ENCODE measurements at places on chromosomes 2 and 18. TPM values are rescaled to one million over a fixed set of nuclear protein-coding genes. Genes with fewer than 3 reads are reported as not detected.
A peak's percentile ranks its signal among the peaks of the same experiment; 100 is the strongest.

GRCh38 chr2:160968183-160968582 lies 192.0 kb upstream of the TANK start:
- no peak for DNase-seq

- DNase-seq = no peak
Observed at GRCh38 chr2:235446082-235446481, 47.8 kb upstream of the AGAP1 start.

- no peak for DNase-seq
Observed at GRCh38 chr18:57584444-57584843, 2.1 kb downstream of the FECH start.

GRCh38 chr2:197759625-197760292 lies 25.4 kb downstream of the BOLL start:
- DNase-seq = no peak

GRCh38 chr2:240466579-240467148 lies 31.2 kb downstream of the GPC1 start:
- no peak for DNase-seq

DNA sequence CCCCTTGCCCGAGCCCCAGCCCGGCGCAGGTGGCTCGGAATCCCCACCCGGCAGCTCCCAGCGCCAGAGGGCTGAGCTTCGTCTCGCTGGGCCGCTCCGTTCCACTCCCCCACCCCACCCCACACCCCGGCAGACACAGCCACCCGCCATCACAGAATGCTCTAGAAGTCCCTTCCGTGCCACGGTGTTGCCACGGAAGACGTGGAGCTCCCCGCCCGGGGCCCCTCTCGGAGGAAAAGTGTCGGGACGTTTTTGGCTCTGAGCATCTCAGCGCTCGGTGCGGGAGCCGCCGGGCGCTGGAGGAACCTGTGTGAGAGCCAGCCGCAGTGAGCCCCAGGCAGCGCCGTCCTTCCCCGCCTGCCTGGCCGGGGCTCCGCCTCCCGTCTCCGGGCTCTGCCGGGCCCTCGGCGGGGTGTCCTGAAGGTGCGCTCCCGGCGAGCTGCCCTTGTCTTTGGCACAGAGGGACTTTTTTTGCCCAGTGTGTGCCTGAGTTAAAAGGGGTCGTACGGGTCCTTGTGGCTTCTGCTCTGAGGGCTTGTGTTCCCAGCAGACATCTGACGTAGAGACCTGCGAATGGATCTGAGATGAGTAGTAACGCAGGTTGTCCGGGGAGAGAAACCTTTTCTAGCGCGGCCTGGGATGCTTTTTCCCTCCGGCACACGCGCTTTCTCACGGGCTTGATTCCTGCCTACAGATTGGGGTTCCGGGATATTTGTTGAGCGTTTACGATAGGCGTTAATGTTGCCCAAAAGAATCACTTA lies 1.8 kb downstream of the ZCCHC2 start:
- DNase-seq = peak; percentile 81

DNA sequence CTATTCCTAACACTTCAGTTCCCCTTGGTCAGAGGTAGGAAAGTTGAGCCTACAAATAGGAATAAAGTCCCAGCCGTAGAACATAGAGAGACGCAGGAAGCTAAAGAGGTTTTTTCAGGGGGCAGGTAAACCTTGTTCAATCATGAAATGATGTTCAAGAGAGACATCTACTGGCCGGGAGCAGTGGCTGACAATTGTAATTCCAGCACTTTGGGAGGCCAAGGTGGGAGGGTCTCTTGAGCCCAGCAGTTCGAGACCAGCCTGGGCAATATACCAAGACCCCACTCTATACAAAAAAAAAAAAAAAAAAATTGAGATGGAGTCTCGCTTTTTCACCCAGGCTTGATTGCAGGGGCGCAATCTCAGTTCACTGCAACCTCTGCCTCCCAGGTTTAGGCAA lies 66.7 kb upstream of the DNAJC10 start:
- peak; percentile 65 for DNase-seq

- DNase-seq = no peak
Observed at GRCh38 chr18:26516964-26517363, 31.4 kb downstream of the KCTD1 start.

DNA sequence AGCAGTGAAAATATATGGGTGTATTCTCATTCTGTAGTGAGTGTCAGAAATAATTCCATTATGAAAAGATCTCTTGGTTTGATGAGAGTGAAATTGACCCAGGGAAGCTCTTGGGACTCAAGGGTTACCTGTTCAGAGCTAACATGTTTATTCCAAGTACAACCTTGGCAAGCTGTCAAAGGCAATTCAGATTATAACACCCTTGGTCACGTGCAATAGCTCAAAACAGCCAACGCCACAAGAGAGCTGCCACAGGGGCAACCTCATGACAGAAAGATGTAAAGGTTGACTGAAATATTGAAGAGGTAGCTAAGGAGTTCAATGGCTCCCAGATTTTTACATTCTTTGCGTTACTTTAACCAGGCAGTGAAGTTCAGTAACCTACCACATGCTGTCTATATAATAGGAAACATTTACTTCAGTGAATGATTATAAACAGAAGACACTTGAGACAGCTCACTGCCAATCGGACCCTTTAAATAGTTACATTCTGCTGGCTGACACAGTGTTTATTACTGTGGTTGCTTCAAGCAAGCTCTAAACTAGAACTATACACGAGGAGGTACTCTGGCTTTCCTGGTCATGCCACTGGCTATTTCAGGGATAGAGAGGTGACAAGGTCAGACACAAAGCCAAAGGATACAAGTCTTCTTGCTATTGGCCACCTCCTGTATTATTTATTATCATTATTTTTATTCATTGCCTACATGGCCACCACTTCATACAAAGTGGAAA lies 187.3 kb downstream of the PID1 start:
- no peak for DNase-seq

DNA sequence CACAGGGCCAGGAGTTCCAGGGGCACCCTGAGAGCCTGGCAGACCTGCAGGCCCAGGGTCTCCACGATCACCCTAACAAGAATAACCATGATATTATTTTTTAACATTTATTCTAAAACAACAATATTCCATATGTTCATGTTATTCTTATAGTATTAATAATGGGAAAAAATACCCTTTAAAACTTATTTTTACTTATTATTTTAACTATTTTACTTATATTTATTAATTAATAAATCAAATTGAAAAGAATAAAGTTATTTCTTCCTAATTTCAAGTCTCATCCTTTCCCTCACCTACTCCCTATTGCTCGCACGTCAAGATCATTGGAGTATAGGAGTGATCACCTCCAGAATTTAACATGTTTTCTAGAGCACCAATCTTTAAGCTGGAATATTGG lies 71.7 kb downstream of the COL3A1 start:
- DNase-seq = no peak

DNA sequence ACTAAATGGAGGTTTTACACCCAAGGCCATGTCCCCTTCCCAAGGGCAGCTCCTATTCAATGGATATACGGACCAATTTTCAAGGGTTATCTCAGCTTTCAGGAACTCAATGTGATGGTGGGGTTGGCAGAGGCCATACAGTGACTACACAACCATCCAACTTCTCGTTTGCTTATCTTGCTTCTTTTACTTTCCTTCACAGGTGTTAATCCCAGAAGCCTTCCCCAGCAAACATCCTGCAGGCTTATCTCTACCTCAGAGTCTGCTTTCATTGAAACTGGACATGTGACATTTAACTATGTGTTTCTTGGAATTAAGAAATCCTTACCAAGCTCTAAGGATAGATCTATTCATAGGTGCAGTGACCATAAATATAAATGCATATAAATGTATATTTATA lies 443.8 kb upstream of the CDH20 start:
- no peak for DNase-seq

- DNase-seq = no peak
Observed at GRCh38 chr2:122531290-122532071, 776.0 kb downstream of the TSN start.

DNA sequence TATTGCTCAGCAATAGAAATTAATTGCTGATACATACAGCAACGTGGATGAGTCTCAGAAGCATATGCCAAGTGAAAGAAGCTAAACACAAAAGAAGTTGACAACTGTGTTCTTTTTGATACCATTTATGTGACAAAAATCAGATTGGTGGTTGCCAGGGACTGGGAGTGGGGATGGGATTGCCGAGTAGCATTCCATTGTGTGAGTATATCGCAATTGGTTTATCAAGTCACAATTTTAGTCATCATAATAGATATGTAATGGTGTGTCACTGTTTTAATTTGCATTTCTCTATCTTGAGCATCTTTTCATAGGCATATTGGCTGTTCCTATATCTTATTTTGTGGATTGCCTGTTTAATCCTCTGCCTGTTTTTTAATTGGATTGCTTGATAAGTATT lies 20.9 kb downstream of the STRADB start:
- DNase-seq = no peak

- peak; percentile 54 for DNase-seq
Observed at GRCh38 chr2:218221000-218221399, 4.0 kb downstream of the ARPC2 start.

- no peak for DNase-seq
Observed at GRCh38 chr2:18356676-18357075, 203.8 kb downstream of the RDH14 start.

DNA sequence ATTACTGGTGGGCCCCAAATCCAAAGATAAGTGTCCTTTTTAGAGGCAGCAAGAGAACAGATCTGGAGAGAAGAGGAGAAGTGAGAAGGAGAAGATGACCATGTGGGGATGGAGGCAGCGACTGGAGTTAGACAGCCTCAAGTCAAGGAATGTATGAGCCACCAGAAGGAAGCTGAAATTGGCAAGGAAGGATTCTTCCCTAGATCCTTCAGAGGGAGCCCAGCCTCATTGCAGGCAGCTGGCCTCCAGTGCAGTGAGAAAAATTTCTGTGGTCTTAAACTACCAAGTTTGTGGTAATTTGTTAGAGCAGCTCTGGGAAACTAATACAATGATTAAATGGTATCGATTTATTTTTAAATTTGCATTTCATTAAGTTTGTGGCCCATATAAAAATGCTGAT lies 167.9 kb downstream of the NCKAP5 start:
- no peak for DNase-seq

- no peak for DNase-seq
Observed at GRCh38 chr2:128642821-128643220, 324.2 kb upstream of the HS6ST1 start.

DNA sequence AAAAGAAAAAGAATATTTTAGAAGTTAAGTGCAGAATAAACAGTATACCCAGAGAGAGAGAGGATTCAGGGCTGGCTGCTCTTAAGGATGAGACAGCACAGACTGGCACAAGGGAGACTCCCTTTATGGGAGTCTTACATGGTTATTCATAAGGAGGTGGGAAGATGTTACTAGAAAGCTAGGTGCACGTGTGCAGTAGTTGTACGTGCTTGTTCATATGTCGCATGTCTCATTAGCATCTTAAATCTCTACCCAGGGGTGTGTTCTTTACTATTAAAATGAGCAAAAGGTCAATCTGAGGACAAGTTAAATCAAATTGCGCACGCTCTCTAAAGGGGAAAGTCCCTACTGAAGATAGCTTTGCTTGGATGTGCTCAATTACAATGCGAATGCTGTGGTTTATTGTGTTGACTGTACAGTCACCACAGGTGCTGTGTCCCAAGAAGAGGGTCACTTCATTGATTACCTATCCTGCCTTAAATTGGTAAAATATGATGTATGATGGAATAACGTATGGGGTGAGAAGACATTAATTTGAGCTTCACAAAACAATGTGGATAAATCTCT lies 368.0 kb upstream of the SPHKAP start:
- no peak for DNase-seq

- DNase-seq = no peak
Observed at GRCh38 chr2:11094021-11094810, 61.1 kb upstream of the SLC66A3 start.

- no peak for DNase-seq
Observed at GRCh38 chr2:127599211-127599610, 46.7 kb upstream of the GPR17 start.

Gene KIAA2012
- total RNA-seq = 0.89 TPM

Gene POTEC
- not detected for total RNA-seq

Gene CNTNAP5
- 0.25 TPM for total RNA-seq

Gene SLC39A6
- 114 TPM for total RNA-seq

Gene UPP2
- total RNA-seq = not detected

Gene TRABD2A
- total RNA-seq = 2.4 TPM

Gene CCDC74A
- 7.8 TPM for total RNA-seq

Gene CRYGD
- total RNA-seq = not detected

Measured in Karpas-422 (cell line).